Ovary (tissue), 10 donors: ENCODE measurements at places on chromosomes 3 and 15. TPM values are rescaled to one million over a fixed set of nuclear protein-coding genes. Genes with fewer than 3 reads are reported as not detected.

TMEM158 gene
- total RNA-seq = 2.0 TPM

GRCh38 chr3:175389560-175389959 is 530.4 kb downstream of the NAALADL2 start:
- no peaks in the 10 kb centered on the region for H3K4me1 ChIP-seq
- H3K27ac ChIP-seq = no peak overlapping the region
- H3K4me3 ChIP-seq = no peak overlapping the region
- H3K27me3 ChIP-seq = no peaks in the 10 kb centered on the region
- no peaks in the 10 kb centered on the region for H3K36me3 ChIP-seq
- no peak for DNase-seq

DNA sequence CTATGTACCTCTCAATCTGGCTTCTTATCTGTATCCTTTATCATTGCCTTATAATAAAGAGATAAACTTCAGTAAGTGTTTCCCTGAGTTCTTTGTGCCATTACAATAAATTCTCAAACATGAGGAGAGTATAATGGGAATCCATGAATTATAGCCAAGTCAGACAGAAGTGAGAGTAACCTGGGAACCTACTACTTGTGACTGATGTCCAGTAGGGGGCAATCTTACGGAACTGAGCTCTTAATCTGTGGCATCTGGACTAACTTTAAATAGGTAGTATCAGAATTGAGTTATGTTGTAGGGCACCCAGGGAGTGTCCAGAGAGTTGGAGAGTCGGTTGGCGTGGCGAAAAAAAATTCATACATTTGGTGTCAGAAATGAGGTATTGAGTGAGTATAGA is 542.6 kb downstream of the ZBBX start:
- no peaks in the 10 kb centered on the region for H3K4me1 ChIP-seq
- no peak overlapping the region for H3K27ac ChIP-seq
- no peak overlapping the region for H3K4me3 ChIP-seq
- no peaks in the 10 kb centered on the region for H3K27me3 ChIP-seq
- no peak for DNase-seq

GRCh38 chr3:38039101-38039898 is at the start of gene DLEC1:
TSS of gene DLEC1 (plus strand) at chr3:38039208. CDS start at chr3:38039226, 18 bp downstream.
- no peaks in the 10 kb centered on the region for H3K36me3 ChIP-seq
- no peaks in the 10 kb centered on the region for H3K27me3 ChIP-seq
- peak; percentile 73 for DNase-seq
- H3K4me1 ChIP-seq = peaks cover 2% of the 10 kb centered on the region
- peak within 1 kb of the TSS; percentile 42 for H3K4me3 ChIP-seq
- H3K27ac ChIP-seq = no peak within 1 kb of the TSS

MESP1 gene
- total RNA-seq = 0.83 TPM

- no peaks in the 10 kb centered on the region for H3K27me3 ChIP-seq
- H3K36me3 ChIP-seq = no peaks in the 10 kb centered on the region
- H3K4me1 ChIP-seq = peaks cover 26% of the 10 kb centered on the region
- peak; percentile 73 for DNase-seq
- H3K27ac ChIP-seq = no peak overlapping the region
Observed at GRCh38 chr3:138367911-138368310, 19.5 kb downstream of the MRAS start.

DNA sequence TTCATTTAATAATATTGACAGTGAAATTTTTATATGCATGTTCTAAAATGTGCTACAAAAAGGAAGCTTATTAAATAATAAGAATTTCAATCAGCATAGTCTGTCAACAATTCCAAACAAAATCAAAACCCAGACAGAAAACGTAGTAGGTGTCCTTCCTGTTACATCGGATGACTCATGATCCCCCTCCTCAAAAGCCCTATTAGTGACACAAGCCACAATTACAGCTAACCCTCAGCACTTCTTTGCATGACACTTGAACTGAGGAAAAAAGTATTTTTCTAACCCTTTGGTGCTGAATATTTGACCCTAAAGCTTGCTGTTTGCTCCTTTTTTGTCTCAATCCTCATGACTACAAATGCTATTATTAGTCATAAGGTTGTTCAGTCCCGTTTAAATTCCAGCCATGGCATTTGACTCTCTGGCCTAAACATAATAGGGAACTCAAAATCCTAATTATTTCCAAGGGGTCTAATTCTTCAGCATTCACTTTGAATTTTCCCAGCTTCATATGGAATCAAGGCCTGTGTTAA is 78.1 kb downstream of the COL8A1 start:
- no peaks in the 10 kb centered on the region for H3K36me3 ChIP-seq
- no peaks in the 10 kb centered on the region for H3K4me1 ChIP-seq
- no peak overlapping the region for H3K27ac ChIP-seq
- H3K27me3 ChIP-seq = no peaks in the 10 kb centered on the region

STARD5 gene
- 6.7 TPM for total RNA-seq

DNA sequence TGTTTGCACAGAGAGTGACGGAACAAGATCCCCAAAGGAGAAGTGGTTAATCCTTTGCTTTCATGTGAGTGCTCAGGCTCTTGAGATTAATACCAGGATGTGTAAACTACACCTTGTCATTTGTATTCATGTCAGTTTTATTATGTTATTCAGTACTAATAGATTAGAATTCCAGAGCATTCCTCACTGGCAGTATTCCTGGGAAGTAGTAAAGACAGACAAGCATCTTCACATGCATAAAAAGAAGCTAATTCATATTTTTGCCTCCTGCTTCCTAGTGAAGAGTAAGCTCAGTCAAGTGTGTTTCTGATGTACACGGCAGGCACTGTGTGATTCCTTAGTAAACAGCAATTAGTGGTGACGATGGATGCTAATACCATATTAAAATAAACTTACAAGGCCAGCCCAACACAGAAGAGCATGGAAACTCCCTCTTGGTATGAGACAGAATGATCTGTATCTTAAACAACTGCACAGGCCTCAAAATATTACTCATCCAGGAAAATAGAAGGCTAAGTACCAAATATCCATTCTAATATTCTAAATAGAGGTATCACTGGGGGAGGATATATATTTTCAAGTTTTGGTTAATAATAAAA is 336.8 kb upstream of the MCTP2 start:
- no peaks in the 10 kb centered on the region for H3K36me3 ChIP-seq
- no peak overlapping the region for H3K4me3 ChIP-seq
- no peak overlapping the region for H3K27ac ChIP-seq
- H3K4me1 ChIP-seq = no peaks in the 10 kb centered on the region
- DNase-seq = no peak

DNA sequence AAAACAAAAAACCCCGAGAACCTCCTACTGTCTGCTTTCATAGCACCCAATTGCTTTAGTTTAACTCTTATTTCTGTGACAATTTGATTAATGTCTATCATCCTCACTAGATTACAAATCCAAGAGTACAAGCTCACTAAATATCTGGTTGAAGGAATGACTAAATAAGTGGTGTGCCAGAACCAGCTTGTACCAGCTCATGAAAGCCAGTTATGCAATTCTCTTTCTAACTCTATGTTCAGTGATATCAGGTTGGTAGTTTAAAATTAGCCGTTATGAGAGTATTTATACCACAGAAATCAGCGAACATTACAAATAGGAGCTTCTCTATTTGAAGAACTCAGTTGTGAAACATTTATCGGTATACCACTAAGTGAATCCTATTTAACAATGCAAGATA is 137.2 kb upstream of the MITF start:
- no peak for DNase-seq
- no peaks in the 10 kb centered on the region for H3K27me3 ChIP-seq
- no peak overlapping the region for H3K27ac ChIP-seq
- H3K4me1 ChIP-seq = no peaks in the 10 kb centered on the region
- no peak overlapping the region for H3K4me3 ChIP-seq

DNA sequence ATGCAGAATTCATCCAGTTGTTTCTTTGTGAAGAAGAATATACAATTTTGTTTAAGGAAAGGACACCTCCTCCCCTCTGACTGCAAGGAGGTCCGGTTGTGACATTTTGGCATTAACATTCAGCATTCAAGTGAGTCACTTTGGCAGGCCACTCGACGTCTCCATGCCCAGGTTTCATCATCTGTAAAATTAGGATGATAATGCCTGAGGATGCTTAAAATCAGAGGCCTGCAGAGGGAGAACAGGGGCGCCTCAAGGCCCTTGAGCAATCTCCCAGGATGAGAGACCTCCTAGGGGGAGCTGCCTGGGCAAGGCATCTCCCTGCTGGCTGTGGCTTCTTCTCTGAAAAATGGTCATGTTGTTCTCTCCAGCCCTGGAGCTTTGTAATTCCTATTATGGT is 236.0 kb downstream of the CACNA2D3 start:
- DNase-seq = peak; percentile 14
- no peak overlapping the region for H3K27ac ChIP-seq
- no peak overlapping the region for H3K4me3 ChIP-seq

DNA sequence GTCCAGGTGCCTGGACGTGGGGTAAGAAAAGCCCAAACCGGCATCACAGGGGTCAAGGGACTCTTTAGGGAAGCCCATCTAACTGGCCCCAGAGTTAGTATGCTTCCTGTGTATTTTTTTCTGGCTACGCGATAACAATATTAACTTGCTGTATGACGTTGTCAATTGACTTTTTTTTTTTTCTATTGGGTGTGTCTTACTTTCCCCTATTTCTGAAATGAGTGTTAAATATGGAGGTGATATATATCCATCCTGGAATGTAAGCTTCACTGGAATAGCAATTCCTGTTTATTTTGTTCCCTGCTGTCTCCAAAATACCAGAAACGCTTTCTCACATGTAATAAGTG is 598 bp upstream of the GMNC start:
- no peaks in the 10 kb centered on the region for H3K27me3 ChIP-seq
- H3K27ac ChIP-seq = no peak overlapping the region
- no peak for DNase-seq
- no peaks in the 10 kb centered on the region for H3K4me1 ChIP-seq
- peak overlapping the region; percentile 63 for H3K4me3 ChIP-seq

RLBP1 gene
- total RNA-seq = not detected

MNS1 gene
- 11.0 TPM for total RNA-seq

GPR149 gene
- total RNA-seq = not detected

DLL4 gene
- total RNA-seq = 7.9 TPM

GRCh38 chr3:148079370-148079769 is 618.3 kb upstream of the AGTR1 start:
- H3K27me3 ChIP-seq = no peaks in the 10 kb centered on the region
- H3K27ac ChIP-seq = no peak overlapping the region
- no peaks in the 10 kb centered on the region for H3K4me1 ChIP-seq
- H3K36me3 ChIP-seq = no peaks in the 10 kb centered on the region

- no peaks in the 10 kb centered on the region for H3K36me3 ChIP-seq
- peak overlapping the region; percentile 95 for H3K27ac ChIP-seq
- peak; percentile 68 for DNase-seq
- peak overlapping the region; percentile 92 for H3K4me3 ChIP-seq
Observed at GRCh38 chr15:98649472-98650416, 1.4 kb downstream of the IGF1R start.

HDDC3 gene
- 13.2 TPM for total RNA-seq

MRAS gene
- 125 TPM for total RNA-seq

DNA sequence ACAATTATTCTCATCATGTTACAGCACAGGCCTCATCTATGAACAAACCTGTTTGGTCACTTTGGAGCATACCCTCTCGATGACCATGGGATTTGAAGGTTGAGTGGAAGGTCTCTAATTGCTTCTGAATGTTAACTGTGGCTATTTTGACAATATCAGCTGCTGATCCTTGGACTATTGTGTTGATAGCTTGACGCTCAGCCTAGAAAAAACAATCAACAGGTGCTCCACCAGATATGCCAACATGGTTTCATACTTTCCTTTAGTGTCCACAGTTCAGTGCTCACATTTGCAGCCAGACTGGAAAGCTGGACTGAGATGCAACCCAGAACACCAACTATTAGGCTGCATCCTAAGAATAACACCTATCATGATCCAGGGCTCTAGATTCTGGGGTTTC is 109.7 kb downstream of the POLQ start:
- H3K27ac ChIP-seq = no peak overlapping the region
- no peak for DNase-seq
- H3K4me1 ChIP-seq = no peaks in the 10 kb centered on the region

TMC3 gene
- total RNA-seq = not detected

THOC7 gene
- total RNA-seq = 43.1 TPM

DNA sequence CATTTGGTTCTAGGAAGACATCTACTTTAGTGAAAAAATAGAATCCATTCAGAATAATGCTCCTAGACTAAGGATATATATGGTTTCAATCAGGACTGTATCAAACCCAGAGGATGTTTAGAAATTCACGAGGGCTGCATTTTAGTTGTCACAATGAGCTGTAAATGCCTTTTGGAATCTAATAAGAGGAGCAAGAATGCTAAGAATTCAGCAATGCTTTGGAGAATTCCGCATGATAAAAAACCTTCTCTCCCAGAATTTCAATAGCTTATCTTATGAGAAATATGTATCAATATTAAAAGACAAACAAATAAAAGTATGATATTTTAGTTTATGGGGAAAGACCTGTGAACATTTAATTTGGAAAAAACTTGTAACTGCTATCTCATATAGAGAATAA is 885.1 kb downstream of the ZPLD1 start:
- no peaks in the 10 kb centered on the region for H3K4me1 ChIP-seq
- no peaks in the 10 kb centered on the region for H3K36me3 ChIP-seq
- no peaks in the 10 kb centered on the region for H3K27me3 ChIP-seq
- no peak for DNase-seq
- H3K27ac ChIP-seq = no peak overlapping the region

ZBED2 gene
- 6.9 TPM for total RNA-seq

CAV3 gene
- not detected for total RNA-seq

DNA sequence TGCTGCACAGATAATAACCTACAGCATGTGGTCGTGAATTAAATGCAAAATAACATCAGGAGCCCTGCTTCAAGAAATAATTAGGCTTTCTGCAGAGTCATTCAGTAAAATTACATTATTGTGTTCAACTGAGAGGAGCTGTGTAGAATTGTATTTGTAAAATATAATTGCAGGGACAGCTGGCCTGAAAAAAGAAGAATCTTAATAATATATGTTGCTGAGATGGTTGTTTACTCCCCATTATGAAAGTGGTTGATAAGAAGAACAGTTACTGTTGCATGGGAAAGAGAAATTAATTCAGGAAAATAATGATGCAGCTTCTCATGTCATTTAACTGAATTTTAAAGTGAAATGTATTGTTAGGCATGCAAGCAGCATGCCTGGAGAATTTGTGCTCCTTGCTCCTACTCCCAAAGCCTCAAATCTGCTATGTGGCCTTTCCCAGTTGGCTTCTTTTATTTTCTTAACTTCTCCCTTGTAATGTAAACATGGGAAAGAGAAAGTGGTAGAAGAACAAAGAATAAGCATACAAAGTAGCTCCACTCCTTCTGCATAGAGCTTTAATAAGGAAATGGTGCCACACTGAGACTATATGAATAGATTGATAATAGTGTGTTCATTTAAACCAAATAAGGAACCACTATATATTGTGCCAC is 100.1 kb downstream of the VGLL3 start:
- no peaks in the 10 kb centered on the region for H3K4me1 ChIP-seq
- no peaks in the 10 kb centered on the region for H3K27me3 ChIP-seq
- H3K36me3 ChIP-seq = no peaks in the 10 kb centered on the region
- DNase-seq = no peak
- H3K27ac ChIP-seq = no peak overlapping the region

DNA sequence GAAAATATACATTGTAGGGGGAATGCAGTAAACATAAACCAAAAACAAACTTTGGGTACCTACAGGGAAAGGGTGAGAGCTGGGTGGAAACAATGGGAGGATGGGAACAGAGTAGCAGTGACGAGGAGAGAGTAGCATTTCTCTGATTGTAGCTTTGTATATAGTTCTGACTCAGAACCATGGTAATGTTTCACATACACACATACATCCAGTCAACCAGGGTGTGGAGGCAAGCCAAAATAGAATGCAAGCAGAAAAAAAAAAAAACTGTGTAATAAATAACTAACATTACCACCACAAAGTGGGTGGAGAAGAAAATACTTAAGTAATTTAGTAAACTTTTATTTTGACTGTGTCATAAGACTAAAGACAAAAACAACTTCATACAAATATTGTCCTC is 27.2 kb downstream of the BCL2A1 start:
- DNase-seq = no peak
- no peaks in the 10 kb centered on the region for H3K36me3 ChIP-seq
- no peak overlapping the region for H3K27ac ChIP-seq
- H3K27me3 ChIP-seq = no peaks in the 10 kb centered on the region
- H3K4me3 ChIP-seq = no peak overlapping the region
